ENCODE measurements at places on chromosomes 5 and 9.

GRCh38 chr5:94928891-94929290 is 310.4 kb downstream of the SLF1 start:
- no peak for DNase-seq

DNA sequence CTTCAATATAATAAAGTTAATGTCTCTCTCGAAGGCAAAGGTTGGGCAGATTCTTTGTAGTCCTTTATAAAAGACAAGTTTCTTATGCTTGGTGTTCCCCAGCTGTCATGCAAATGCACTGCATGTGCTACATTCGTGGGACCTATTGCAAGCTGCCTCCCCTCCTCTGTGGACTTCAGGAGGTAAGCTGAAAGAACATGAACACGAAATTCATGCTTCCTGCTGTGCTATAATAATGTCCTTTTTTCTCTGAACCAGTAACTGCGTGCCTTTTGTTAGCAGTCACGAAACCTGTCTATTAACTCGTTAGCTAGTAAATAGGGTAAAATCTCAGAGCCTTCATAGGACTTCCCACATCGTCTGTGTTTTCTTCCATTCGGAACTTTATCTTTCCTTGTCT is 363.5 kb downstream of the CDH9 start:
- DNase-seq: no peak

DNA sequence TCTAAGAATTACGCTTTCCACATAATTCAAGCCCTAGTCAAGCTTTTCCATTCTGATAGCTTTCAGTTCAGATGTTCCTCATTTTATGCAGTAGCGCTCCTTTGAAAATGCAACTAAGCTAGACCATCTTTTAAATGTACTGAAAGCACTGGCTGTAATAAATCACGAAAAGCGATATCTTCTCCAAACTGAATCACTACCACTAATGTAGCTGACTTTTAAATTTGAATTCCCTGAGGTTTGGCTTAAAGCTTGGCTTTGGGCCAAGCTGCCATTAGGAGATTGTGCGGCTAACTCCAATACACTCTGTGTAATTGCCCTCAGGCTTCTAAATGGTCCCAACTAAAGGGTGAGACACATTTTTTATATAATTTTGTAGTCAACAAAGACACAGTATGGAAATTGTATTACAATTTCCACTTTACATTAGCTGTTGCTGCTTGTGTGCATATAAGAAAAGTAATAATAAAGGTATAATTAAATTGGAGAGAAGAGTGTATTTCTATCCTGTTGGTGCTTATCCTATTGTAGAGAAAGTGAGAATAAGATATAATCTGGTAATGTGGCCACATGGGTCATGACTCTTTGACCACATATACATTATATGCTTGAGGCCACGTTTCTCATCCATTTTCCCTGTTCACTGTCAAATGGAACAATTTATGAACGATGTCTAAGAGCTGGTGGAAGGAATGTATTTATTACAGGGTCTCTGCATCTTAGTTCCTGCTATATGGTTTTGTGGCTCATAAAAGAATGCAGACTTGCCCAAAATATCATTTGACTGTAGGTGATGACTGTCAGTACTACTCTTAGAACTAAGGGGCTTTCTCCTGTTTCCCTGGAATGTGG is 118.7 kb upstream of the TAF11L2 start:
- DNase-seq: no peak

DNA sequence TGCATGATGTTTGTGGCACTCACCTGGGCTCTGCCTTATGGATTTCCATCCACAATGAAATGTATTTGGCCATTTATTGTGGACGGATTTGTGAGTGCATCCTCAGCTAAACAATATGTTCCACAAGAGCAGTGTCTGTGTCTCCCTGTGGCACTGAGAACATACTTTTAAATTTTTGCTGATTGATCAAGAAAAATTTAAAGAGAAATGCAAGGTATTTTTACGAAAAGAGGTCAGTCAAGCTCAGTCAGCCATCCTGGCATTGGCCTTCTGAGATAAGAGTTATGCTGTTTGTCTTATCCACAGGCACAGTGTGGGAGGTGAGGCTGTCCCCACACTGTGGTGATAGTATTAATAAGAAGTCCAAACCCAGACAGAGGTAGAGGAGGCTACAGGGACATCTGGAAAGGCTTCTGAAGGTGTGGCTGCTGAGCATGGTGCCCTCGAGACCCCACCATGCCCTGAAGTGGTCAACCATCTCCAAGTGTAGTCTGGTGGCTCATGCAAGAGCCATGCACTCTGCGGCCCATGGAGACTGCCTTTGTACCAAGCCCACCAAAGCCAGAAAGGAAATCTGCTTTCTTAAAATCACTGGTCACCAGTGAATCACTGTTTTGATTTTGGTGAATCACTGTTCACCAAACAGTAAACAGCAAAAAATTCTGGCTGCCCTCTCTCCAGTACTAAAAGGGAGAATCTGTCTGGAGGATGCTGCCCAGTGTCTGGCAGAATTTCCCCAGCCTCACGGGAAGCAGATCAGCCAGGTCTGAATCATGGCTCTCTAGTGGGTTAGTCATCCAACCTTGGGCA is 28.8 kb downstream of the SPOCK1 start:
- DNase-seq: no peak

- no peak for DNase-seq
These were observed 154.1 kb upstream of the CDH12 start for GRCh38 chr5:23007236-23007635.

DNA sequence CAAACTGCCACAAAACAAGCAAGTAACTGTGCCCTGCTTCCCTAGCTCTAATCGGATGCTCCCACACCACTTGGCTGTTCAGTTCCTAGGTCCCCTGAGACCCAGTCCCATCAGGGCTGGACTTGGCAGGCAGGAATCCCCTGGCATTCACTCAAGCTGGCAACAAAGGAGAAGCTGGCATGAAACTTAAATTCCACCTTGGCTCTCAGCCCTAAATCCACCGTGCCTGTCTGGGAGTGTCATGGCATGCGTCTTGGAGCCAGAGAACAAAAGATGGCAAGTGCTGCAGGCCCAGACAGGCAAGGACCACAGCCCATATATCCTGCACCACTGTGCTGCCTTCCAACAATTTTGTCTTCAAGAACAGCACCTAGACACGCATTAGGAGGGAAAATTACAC is 38.2 kb downstream of the ETF1 start:
- DNase-seq: peak; percentile 27

GRCh38 chr9:134163371-134164196 is 780 bp downstream of the RNU6ATAC start:
- DNase-seq: peak; percentile 70

DNA sequence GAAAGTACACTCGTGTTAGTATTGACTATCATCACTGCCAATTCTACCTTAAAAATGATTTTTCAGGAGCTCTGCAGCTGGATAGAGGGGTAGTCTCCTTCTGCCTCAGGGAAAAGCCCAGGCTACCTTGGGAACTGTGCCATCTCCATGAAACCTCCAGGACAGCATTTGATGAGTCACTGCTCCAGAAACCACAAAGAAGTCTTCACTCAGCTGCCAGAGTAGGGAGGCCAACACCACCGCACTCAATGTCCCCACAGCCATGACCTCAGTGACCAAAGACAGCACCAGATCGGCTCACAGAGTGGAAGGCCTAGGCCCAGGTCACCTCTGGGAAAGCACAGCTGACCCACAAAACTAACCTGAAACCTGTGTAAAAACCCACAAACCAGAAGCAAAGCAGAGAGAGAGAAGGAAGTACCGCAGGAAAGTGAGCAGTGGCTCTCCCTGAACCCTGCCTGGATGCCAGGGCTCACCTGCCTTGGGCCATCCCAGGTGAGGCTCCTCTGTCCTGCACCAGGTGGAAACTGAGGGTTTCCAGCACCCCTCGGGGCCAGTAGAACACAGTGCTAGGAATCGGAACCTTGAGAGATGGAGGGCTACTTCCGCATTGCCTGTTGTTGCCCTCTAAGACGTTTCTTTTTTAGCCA is 30.0 kb downstream of the S1PR3 start:
- no peak for DNase-seq

DNA sequence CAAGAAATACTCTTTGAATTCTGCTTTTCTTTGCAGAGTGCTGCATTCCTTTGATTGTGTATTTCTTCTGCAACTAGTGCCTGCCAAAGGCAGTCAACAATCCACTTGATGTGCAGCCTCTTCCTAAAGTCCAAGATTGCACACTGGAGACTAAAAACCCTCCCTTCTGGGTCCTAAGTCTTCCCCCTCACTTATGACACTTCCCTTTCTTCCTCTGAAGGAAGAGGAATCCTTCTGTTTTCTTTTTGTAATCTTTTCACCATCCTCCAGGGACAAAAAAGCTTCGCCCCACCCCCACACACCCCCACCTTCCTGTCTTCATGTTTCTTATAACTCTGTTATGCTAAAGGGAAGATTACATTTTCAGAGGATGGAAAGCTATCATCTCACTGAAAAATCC is 39.9 kb downstream of the WDR36 start:
- DNase-seq: no peak

DNA sequence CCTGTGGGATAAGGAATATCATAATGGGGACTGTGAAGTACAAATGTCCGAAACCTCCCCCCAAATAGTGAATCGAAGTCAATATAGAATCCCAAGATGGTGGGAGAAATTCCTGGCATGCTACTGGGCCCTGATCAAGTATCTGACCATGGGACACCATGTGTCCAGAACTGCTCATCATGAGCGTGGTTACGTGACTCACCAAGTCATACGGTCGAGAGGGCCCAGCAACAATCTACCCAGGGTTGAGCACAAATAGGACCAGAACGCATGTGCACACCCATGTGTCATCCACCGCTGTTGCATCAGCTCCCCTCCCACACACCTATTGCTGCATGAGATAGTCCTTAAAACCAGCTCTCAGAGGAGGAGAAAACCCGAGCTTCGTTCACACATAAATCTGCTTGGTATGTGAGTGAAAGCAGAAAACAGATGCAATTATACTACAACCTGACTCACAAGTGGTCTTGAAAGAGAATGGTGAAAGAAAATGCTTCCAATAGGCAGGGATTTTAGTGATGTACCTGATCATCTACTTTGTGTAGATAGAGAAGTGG is 353.2 kb downstream of the CWC27 start:
- no peak for DNase-seq

DNA sequence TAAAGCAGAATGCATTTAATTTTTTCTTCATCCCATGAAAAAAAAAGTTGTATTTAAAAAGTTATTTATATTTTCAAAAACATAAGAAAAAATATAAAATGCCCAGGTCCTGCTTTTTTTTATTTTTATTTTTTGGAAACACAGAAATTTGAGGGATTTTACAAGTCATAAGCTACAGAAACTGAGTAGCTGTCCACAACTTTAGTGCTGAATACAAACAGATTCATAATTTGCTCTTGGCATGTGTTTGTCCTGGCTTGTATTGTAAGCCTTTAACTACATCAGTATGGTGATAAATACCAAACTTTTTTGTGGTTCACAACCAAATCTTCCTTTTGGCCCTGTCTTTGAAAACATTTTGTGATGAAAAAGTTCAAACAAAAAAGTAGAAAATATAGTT is 7.5 kb upstream of the PLCXD3 start:
- no peak for DNase-seq

- no peak for DNase-seq
These were observed 8.9 kb downstream of the PARP8 start for GRCh38 chr5:50675385-50675784.

DNA sequence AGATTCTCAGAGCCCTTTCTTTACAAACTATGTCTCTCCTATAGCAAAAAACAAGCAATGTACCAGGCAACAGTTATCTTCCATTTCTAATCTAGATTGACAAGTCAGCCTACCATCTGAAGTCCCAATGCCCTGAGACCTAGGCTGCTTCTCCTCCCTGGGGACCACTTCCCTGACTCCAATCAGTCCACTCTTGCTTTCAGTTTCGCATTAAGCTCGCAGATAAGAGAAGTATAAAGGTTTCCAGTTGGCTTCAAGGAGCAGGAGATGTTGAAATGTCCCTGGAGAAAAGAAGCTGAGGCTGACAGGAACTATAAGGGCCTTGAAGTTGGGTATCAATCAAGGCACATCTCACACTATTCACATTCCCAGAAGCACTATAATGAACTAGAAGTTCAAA is 32.3 kb downstream of the ERP44 start:
- no peak for DNase-seq

DNA sequence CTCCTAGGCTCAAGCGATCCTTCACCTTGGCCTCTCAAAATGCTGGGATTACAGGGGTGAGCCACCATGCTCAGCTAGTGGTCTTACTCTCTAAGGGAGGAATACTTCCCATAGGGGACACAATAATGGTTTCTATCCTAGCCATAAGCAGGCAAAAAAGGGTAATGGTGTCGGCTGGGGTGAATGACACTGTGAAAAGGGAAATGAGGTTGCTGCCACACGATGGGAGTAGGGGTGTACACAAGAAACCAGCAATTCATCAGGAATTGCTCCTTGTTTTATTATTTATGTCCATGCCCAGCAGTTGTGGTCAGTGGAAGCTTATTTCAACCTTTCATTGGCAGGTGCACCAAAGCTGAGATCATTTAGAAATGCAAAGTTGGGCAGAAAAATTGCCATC is 70.3 kb upstream of the ZFR start:
- no peak for DNase-seq

DNA sequence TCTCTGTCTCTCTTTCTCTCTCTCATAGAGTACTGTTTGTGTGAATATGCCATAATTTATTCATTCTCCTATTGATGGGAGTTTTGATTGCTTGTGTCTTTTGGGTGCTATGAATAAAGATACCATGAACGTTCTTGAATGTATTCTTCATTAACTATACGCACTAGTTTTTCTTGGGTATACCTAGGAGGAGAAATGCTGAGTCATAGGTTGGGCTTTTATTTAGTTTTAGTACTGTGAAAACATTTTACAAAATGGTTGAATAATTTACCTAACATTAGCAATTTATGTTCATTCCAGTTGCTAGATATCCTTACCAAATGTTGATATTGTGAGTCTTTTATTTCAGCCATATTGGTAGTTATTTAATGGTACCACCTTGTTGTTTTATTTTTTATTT is 192.5 kb downstream of the NPR3 start:
- DNase-seq: no peak

DNA sequence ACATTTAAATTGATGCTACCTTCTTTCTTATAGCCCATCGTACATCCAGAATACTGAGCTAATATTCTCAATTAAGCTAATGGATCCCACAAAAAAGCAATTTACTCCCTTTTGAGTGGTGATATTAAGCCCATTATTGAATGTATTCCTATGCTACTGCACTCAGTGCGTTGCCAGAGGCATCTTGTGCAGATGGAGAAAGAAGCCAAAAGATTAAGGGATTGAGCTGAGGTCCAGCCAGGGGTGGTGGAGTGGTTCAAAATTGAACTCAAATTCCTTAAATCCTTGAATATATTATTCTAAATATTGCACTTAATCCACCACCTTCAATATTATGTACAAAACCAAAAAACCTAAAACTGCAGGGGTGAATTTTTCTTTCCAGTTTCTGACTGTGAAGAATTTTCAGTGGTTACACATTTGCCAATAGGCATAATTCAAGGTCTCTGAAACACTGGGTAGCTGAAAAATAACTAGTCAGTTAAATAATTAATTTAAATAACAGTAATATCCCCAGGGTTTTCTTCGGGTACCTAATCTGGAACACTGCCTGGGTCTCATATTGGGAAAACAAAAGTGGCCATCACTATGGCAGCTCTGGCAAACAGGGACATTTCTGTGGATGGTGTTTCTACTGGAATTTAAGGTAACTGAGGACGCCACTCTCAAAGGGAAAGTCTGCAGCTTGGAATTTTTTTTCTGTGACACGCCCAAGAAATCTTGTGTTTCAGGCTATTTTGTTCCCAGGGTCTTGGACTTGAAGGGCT is 6.2 kb upstream of the LIFR start:
- DNase-seq: no peak

- no peak for DNase-seq
These were observed at the start of gene F2RL2 for GRCh38 chr5:76622973-76623596. Gene F2RL2 (minus strand): TSS chr5:76623403. CDS start chr5:76623230, 173 bp downstream.

All from left ventricle myocardium inferior (tissue), 1 donor.